ENCODE measurements at places on chromosomes 6 and 20. TPM values are rescaled to one million over a fixed set of nuclear protein-coding genes. Genes with fewer than 3 reads are reported as not detected.

SMPDL3A gene
- total RNA-seq: 0.52 TPM

- no peak for DNase-seq
Observed at GRCh38 chr6:8539453-8539852, 104.1 kb upstream of the SLC35B3 start.

DNA sequence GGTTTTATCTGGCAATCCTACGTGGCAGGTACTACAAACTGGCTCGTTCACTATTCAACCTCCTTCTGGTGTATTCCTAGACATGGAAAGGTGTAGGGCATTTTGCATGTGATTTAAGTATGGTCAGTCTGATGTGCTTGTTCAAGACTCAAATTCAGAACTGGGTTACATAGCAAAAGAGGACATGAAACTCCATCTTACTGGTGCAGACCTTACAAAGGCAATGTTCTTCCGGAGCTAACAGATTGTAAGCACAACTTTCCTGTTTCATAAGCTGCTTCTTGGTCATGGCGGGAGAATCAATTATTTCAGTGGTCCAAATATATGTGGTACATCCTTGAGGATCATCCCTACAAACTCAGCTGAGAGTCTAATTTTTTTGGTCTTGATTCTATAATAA is 703.4 kb downstream of the EPM2A start:
- DNase-seq: no peak

- DNase-seq: no peak
Observed at GRCh38 chr20:35286077-35286898, 1.7 kb upstream of the EIF6 start.

RAET1L gene
- total RNA-seq: not detected

OXT gene
- 1.1 TPM for total RNA-seq

- DNase-seq: no peak
Observed at GRCh38 chr6:80145509-80145908, 39.0 kb downstream of the BCKDHB start.

ABHD16B gene
- total RNA-seq: not detected

All from CD4-positive, alpha-beta T cell (primary cell).